ENCODE measurements at places on chromosomes 2 and 18.

- DNase-seq, result no peak
Observed at GRCh38 chr2:165792104-165792454, 2.0 kb downstream of the GALNT3 start.

- DNase-seq, result no peak
Observed at GRCh38 chr2:104539649-104540048, 314.3 kb upstream of the POU3F3 start.

DNA sequence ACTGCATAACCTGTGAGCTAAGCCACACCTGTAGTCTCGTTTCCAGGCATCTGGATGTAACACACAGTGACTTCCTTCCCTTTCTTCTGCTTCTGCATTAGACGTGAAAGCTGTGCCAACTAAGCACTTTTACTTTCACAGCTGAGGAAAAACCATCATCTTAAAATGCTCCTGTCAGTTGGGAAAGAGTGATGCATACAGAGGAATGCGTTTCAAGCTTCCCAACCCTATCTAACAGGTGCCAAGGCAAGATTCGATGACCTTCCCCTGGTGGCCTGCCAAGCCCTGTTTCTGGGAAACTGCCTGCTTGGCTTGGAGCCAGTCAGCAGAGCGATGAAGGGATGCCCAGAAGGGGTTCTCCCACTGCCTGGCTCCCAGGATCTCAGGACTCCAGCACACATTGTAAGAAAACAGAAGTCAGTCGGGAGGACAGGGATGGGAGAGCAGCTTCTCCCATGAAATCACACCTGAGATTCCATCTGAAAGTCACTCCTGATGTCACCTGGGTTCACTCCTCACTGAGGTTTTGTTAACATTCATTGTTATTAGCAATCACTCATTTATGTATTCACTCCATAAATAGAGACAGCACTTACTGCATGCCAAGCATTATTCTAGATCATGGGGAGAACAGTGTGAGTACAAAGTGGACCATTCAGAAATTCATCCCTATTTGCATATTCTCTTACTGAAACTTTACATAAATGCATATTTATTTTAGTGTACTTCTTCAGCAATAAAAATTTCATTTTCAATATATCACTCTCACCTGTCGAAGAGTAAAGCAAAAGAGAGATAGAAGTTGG lies 64.1 kb downstream of the DTNA start:
- DNase-seq, result no peak

DNA sequence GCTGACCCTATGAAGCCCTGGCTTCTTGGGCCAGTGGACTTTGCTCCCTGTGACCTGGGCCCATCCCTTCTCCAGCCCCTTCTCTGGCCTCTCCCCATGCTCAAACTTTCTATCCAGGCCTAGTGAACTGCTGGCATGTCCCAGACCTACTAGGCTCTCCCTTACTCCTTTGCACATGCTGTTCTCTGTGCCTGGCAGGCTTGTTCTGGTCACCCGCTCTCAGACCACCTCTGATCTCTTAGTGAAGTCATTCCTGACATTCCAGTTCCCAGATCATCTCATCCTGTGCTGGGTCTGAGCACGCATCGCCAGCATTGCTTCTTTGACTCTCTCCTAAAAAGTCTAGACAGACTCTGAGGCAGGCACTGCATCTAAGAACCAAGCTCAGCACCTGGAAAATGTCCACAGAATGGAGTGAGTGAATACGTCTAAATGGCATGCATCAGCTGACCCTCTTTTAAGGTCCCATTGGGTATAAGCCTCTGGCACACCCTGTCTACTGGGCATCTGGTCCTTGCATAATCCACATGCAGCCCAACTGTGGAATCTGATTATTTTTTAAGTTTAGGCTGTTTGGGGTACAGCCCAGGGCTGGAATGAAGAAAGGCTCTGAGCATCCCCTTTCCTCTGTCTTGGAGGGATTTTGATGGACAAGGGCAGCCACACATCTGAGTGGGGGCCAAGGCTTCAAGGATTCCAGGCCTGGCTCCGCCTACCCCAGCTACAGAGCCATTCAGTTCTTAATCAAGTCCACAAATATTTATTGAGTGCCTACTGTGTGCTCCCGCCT lies 130.6 kb upstream of the HAAO start:
- no peak for DNase-seq

DNA sequence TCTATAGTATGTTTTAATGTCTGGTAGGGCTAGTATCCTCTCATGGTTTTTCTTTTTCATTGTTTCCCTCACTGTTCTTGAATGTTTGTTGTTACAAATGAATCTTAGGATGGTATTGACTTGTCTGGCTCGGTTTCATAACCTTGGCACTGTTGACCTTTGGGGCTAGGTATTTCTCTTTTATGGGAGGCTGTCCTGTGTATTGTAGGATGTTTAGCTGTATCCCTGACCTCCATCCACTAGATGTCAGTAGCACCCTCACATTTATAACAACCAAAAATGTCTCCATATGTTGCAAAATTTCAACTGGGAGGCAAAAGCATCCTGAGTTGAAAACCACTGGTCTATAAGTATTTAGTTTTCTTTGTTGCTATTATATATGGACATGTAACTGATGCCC lies 7.0 kb upstream of the AOX1 start:
- DNase-seq, result peak; percentile 64

GRCh38 chr2:71786291-71787107 lies 333.1 kb downstream of the DYSF start:
- DNase-seq, result no peak

DNA sequence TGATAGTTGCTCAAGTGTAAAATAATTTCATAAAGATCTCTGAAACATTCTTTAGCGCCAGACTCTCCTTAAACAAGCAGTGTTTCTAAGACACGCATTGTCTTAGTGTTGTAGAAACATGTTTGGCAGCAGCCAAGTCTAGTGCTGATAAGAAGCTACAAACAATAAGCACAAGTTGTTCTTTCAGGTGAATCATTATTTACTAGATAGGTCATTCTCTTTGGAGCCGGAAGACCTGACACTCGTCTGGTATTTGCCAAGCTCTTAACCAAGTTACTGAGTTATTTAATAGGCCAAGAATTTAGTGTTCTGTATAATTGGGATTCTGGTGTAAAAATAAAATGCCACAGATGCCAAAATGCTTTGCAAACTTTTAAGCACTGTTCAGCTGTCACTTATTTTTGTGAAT lies 852.1 kb downstream of the CPS1 start:
- peak; percentile 61 for DNase-seq

GRCh38 chr2:224312741-224313140 lies 89.2 kb downstream of the FAM124B start:
- DNase-seq, result no peak

DNA sequence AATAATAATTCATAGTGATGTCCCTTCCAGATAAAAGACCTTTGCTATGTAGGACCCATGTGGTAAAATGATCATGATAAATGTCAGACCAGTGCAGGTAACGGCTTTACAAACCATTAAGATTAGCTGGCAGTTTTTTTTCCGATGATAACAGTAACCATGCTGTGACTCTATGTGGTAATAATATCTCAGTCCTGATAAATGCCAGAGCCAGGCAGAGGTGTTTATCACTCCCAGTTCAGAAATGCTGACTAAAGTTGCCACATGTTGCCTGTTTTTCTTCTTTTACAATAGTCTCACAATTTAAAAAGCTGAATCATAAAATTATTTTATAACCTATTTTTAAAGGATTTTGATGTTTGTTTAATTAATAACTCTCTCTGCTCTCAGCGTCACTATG lies 565.1 kb downstream of the ARHGAP15 start:
- DNase-seq, result no peak

- peak; percentile 79 for DNase-seq
Observed at GRCh38 chr2:220847589-220847988, 724.5 kb downstream of the EPHA4 start.

- peak; percentile 72 for DNase-seq
Observed at GRCh38 chr2:118046634-118047210, 32.9 kb upstream of the CCDC93 start.

DNA sequence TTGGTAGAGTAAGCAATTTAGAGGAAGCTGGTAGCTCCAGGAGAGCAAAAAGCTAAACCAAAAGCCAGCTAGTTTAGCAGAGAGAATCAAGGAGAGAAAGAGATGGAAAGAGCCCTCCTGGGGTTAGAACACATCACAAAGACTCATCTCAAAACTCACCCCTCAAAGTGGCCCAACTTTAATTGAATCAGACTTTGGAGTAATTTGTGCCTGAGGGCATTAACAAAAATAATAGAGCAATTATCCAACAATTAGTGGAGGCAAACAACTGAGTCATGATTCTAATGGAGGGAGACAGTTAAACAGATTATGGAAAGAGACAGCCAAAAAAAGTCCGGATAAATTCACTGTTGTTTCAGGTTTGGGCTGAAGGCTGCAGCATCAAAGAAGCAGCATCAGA lies 417.4 kb downstream of the KCNJ3 start:
- no peak for DNase-seq

DNA sequence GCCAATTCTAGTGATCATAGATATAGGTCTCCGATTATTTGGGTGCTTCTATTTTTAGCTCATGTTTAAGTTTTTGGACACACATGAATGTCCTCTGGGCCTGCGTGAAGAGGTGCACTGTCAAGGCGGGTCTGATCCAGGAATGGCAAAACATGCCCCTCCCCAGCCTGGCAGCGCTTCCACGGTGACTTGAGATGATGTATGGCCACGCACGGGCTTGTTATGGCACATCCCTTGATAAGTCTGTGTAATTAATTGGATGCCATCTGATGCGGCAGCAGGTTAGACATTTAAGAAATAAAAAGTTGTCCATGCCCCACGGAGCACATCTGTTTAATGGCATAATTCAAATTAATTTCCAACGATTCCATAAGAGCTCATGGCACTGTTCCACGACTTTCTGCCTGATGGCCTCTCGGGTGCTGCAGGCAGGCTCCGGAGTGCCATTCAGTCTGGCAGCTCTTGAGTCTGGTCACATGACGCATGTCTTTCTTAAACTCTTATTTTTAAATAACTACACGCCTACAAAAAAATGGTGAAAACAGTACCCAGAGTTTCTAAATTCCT lies 151.4 kb downstream of the ACKR3 start:
- no peak for DNase-seq

DNA sequence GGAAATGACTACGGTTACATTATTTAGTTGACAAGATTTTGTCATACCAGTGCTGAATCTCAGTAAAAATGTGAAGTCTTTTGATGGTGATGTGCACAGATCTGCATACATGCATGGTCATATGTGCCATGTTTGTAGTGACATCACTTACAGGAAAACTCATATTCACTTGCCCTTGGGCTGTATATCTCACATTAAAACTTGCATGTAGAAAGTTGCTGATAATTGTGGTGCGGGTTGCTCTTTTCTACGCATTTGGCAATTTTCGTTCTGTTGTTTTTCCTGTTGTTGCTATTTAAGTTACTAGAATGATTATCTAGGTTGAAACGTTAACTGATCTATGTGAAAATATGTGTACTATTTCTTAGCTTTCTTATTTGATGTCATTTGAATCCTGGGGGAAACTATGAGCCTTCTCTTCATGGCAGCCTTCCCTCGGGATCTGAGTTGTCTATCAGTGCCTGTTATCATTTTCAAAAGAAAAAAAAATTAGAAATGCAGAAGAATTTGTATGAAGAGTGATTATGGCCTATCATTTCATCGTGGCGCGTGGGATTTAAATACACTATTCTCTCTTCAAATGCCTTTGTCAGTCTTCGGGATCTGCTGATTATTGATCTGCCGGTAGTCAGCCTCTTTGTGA lies 296.6 kb downstream of the TMX3 start:
- DNase-seq, result no peak

DNA sequence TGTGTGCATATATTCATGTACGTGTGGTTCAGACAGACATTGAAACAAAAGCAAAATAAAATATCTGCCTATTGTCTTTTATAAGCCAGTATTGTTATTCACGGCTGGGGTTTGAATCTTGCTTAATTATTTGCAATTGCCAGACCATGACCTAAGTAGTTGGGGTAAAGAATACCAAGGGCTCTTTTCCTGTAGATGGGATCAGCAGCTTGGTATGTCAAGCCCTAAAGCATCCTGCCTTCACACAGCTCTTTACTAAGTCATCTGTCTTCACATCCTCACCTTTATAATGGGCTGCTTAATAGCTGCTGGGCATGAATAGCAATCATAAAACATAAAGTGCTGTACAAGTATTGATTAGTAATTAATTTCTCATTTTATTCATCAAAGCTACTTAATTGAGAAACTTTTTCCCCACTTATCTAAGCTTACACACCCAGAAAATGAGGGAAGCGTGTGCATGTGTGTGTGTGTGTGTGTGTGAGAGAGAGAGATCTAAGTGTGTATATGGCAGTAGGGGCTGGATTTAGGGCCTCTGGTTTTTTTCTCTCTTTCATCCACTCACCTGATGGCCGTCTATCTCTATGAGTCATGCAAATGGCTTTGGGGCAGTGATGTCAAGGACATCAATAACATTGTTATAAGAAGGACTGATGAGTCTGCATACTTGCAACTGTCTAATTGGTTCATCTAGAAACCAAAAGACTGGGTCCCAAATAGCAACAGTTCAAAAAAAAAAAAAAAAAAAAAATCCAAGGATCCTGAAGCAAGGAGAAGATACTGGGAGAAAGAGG lies 244.1 kb upstream of the TNP1 start:
- DNase-seq, result peak; percentile 76

GRCh38 chr2:199734651-199735050 lies 116.3 kb downstream of the FTCDNL1 start:
- DNase-seq, result no peak

DNA sequence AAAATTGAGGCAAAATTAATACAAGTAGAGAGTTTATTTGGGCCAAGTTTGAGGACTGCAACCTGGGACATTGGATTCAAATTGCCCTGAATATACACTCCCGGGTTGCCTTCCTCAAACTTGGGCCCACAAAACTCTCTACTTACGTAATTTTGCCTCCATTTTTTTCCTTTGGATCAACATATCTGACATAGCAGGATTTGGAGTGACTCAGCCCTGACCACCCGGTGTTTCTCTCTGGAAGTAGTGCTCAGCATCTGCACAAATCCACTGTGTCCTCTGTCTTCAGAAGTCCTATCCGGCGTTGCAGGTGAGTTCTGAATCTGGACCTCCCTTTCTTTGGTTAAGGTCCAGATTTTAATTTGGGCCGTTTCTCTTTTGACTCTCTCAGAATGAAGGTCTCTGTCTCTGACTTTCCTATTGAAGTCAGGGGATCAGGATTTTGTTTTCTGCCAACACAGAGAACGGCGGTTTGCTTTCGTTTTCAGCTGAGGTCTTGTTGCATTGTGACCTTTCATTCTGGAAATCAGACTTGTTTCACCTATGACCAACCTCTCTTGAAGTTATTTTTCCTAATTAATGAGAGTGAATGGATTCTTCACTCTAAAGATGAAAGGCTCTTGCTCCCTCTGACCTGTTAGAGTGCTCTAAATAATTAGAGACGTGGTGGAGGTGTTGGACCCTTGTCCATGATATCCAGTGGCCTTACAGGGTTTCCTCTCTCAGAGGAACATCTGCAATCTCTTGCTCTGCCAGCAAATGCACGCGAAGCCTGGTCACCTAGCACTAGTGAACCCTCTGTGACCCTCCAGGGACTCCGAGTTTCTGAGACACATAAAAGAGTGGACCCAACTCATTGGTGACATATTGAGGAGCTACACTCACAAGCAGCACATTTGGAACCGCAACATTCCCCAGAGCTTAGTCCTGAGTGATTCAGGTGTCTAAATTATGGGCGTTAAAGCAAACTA lies 13.6 kb downstream of the TCF23 start:
- DNase-seq, result peak; percentile 36

- DNase-seq, result no peak
Observed at GRCh38 chr2:233410196-233410760, 56.0 kb downstream of the DGKD start.

All from ELR (cell line).